Hepatocyte (in vitro differentiated cells): ENCODE measurements at places on chromosomes 7 and 10. TPM values are rescaled to one million over a fixed set of nuclear protein-coding genes. Genes with fewer than 3 reads are reported as not detected.

DNA sequence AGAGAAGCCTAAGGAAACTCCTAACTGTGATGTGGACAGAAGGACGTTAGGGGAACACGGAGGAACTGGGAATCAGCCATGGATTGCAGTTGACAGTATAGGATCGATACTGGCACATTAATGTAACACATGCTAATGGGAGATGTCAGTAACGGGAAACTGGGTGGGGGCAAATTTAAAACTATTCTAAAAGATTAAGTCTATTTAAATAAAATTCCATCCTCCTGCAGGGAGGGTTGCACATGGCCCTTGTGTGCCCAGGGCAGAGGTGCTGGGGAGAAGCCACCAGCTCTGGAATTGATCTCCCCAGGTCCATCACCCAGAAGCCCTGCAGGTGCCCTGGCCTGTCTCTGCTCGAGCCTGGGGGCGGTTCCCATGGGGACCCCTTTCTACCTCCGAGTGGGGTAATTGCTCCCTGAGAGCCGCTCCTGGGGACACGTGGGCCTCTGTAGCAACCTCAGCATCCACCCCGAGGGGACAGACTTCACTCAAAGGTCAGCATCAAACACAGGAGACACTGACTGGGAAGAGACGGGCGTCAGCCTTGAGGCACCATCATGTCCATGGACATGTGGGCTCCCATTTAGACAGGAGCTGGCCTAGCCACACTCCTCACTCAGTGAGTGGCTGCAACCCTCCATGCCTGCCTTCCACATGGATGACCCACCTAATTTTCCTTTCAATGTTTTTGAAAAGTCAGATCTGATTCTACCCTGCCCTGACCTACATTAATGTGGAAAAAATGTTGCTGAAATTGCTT lies 21.1 kb downstream of the SCART1 start:
- DNase-seq = no peak

DNA sequence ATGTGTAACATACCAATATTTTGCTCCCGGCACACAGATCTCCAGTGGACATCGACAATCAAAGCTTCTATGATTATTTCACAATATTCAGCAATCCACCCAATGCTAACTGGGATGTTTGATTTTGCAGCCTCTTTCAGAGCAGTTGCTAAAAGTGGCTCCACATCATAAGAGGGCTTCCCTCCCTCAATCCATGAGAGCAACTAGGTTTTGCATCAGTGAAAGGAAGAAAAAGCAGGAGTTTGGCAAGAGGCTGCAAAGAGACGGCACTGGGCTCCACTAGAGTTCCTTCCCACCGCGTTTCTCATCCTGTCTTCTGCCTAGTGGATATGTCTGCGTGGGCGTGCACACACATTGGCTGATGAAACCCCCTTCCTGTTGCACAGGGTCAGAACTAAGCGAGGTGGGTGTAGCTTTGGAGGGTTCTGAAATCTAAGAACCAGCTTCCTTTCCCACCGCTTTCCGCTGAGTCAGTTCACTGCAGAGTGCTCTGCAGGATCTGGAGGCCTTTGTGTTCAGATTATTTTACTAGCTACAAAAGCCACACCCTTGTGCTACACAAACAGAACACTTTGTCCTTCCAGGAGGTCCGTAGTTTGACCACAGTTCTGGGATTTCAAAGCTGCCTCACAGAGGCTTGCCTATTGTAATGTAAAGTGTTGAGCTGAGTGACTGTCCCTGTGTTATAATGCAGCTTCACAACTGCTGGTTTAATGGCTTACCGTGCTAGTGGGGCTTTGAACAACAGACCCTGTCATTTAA lies 28.1 kb downstream of the ARL4A start:
- peak; percentile 78 for DNase-seq

GRCh38 chr10:75042292-75042974 lies 69.0 kb upstream of the SAMD8 start:
- DNase-seq = no peak

DNA sequence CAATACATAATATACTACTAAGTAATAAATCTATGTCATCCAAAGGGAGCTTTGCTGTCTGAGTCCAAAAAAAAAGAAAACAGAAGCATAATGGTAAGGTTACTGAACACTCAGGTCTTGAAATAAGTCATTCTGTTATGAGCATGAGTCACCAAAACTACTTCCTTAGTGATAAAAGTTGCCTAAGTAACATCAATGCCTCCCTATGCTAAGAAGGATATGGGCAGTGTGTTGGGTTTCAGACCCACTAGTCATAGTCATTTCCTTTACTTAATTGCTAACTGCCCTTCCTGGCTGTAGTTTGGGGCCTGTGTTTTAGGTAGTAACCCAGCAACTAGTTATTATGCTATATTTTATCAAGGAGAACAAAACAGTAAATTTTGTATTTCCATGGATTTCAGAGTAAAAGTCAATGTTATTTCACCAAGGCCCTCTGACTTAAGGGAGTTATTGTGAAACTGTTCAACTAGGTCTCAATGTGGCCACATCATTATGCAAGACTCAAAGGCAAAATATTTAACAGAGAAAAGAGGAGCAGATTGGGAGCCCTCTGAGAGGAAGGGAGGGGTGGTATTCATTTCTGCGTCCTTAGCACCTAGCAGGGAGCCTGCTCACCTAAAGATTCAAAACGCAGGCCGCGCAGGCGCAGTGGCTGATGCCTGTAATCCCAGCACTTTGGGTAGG lies 11.7 kb upstream of the VIM start:
- DNase-seq = peak; percentile 51

DNA sequence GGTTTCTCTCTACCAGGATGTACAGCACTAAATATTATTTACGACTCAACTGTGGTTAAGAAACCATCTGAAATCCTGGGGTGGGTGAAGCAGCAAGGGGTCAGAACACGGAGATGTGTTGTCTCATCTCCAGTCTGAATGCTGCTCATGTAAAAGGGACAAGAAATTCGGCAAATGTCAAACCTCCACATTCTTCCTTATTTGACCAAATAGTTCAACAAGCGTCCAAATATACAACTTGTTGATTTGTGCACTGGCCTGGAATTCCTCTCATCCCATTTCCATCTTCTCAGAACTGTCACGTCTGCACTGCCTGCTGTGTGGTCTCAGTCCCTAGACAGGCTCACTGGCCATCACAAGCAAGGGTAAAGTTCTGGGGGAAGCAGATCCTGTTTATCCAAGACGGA lies 520.0 kb downstream of the PARD3 start:
- no peak for DNase-seq

DNA sequence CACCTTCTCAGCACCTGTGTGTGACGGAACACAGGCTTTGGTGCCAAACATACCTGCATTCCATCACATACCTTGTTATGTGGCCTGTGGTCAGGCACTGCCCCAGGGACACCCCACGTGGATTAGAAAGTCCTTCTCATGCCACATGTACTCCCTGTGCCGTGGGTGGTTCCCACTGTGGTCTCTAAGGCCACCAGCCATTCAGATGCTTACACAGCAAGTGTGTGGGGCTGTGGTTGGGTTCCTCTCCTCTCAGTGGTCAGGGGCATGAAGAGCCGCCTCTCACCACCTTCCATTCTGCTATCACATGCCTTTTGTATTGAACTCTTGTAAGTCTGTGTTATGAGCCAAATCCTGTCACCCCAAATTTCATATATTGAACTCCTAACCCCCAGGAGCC lies 85.1 kb upstream of the IGFBP3 start:
- no peak for DNase-seq

The GALNT17 gene
- total RNA-seq = 4.3 and 6.1 TPM in 2 replicates

The NPFFR1 gene
- total RNA-seq = not detected in 2 replicates

The LIPJ gene
- 0.17 TPM in 1 of 2 replicates, not detected in the other for total RNA-seq

The LEP gene
- not detected in 2 replicates for total RNA-seq

The C10orf53 gene
- not detected in 2 replicates for total RNA-seq
